ENCODE measurements at places on chromosomes 13 and 19.

DNA sequence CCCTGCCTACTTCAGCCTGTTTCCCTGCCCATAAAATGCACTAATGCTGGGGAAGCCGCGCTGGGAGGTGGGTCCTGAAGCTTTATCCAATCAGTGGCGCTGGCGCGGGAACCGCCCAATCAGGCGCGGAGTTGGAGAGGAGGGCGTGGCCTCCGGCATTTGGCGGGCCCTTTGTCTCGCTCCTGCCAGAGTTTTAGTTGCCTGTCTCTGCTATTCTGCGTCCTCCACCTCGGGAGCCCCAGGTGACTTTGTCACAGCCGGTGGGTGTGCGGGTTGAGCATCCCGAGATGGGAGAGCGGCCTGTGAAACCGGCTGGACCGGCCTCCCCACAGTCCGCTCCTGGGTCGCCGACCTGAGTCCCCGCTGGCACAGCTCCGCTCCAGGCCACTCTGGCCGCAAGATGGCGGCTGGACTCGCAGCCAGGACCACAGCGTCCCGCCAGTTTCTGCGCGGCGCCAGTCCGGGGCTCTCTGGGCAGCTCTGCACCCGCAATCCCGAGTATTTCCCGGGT, 30.7 kb upstream of the ZNF429 start:
- DNase-seq: peak; percentile 95

GRCh38 chr13:44263751-44264620, 109.6 kb upstream of the SERP2 start:
- DNase-seq: no peak

GRCh38 chr13:31848621-31849020, 109.3 kb downstream of the RXFP2 start:
- no peak for DNase-seq

- DNase-seq: no peak
Measured at GRCh38 chr13:22076658-22077057, 405.8 kb downstream of the FGF9 start.

DNA sequence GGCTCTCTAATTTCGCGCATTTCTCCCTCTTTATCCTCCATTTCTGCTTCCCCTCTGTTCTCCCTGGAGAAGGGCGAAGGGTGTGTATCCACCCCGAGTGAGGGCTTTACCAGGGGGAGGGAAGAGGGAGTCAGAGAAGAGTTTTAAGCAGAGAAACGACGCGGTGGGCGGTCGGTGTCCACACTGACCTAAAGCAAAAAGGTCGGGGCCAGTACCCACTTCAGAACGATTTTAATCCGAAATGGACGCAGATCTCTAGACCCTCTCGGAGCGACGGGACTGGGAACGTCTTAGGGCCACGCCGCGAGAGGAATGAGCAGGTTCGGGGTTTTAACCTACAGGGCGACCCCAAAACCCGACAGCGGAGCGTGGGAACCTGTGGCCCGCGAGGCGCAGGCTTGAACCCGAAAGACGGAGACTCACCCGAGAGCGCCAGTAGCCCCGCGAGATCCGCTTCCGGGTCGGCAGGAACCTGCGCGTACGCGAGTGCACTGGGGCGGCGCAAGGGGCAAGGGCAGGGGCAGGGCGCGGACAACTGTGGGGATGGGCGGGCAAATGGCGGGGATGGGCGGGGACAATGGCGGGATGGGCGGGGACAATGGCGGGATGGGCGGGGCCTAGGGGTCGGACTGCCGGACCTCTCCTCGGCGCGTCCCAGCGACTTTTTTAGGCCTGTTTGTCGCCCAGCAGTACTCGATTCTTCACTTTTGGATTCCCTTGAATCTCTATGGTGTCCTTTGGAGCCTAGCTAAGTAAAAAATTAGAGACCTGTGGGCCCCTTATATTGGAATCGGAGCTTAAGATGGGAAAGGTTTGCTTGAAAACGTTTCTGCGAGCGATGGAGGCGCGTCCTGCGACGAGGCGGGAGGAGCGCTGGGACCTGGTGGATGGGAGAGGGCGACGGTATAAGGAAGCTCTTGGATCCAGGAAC, at the start of gene ZNF677:
ZNF677 (minus strand) TSS at position 463 of the 931 bp plus-strand sequence. CDS start 3,323 bp downstream, outside the sequence.
- peak; percentile 92 for DNase-seq

GRCh38 chr19:6887316-6887715, at the start of gene ADGRE1:
Gene ADGRE1 (plus strand): TSS chr19:6887579. CDS start chr19:6887609, 30 bp downstream.
- DNase-seq: no peak

DNA sequence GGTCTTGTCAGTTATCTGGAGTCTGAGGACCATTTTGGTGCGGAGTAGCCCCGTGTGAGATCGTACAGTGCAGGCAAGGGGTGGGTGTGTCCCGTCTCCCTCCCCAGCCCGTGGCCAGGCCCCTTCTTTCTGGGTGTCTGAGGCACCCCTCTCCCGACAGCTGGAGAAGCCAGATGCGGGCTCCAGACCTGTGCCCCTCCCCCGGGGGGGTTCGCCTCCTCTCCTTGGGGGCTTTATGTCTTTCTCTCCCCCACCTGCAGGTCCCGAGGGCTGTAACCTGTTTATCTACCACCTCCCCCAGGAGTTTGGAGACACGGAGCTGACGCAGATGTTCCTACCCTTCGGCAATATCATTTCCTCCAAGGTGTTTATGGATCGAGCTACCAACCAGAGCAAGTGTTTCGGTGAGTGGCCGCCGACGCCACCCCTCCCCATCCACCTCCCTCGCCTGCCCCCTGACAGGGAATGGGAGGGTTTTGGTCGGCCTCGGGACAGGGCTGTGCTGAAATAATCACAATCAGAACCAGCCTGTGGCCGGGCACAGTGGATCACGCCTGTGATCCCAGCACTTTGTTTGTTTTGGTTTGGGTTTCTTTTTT, 65.6 kb downstream of the CELF5 start:
- DNase-seq: no peak

- no peak for DNase-seq
Measured at GRCh38 chr13:31278869-31279268, 79.1 kb downstream of the B3GLCT start.

- peak; percentile 34 for DNase-seq
Measured at GRCh38 chr19:40217934-40218890, at the start of gene TTC9B. Gene TTC9B (minus strand): TSS chr19:40218384. CDS start chr19:40218381, 3 bp downstream.

DNA sequence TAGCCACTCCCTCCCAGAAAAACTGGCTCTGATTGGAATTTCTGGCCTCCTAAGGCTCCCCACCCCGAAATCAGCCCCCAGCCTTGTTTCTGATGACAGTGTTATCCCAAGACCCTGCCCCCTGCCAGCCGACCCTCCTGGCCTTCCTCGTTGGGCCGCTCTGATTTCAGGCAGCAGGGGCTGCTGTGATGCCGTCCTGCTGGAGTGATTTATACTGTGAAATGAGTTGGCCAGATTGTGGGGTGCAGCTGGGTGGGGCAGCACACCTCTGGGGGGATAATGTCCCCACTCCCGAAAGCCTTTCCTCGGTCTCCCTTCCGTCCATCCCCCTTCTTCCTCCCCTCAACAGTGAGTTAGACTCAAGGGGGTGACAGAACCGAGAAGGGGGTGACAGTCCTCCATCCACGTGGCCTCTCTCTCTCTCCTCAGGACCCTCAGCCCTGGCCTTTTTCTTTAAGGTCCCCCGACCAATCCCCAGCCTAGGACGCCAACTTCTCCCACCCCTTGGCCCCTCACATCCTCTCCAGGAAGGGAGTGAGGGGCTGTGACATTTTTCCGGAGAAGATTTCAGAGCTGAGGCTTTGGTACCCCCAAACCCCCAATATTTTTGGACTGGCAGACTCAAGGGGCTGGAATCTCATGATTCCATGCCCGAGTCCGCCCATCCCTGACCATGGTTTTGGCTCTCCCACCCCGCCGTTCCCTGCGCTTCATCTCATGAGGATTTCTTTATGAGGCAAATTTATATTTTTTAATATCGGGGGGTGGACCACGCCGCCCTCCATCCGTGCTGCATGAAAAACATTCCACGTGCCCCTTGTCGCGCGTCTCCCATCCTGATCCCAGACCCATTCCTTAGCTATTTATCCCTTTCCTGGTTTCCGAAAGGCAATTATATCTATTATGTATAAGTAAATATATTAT, 6.1 kb downstream of the FOSB start:
- DNase-seq: peak; percentile 76

GRCh38 chr13:47303626-47304025, 406.8 kb upstream of the HTR2A start:
- no peak for DNase-seq

GRCh38 chr13:26132756-26133155, 80.9 kb upstream of the SHISA2 start:
- no peak for DNase-seq

GRCh38 chr13:91805605-91806004, 407.2 kb downstream of the GPC5 start:
- DNase-seq: no peak

DNA sequence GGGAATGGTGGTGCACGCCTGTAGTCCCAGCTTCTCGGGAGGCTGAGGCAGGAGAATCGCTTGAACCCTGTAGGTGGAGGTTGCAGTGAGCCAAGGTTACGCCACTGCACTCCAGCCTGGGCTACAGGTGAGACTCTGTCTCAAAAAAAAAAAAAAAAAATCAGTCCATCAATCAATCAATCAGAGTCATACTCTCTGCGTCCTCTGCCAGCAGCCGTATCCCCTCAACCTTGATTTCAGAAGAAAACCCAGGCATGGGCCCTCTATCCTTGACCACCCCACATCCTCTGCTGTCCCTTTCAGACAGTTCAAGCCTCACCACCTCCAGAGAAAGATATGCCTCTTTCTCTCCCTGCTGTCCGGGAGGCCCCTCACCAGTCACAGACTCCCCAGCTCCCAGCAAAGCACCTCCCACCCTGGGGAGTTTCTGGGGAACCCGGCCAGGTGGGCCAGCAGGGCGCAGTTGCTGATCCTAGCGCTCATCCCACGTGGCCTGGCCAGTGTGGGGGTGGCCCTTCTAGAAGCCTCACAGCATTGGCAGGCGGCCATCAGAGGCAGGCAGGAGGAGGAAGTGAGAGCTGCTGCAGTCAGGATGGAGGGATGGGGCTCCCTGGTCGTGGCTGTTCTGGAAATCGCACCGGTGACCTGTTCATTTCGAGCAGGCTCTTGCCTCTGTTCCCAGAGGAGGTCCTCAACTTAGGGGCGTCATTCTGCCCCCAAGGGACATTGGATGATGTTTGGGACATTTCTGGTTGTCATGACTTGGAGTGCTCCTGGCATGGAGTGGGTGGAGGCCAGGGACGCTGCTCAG, 10.2 kb upstream of the JSRP1 start:
- peak; percentile 76 for DNase-seq

DNA sequence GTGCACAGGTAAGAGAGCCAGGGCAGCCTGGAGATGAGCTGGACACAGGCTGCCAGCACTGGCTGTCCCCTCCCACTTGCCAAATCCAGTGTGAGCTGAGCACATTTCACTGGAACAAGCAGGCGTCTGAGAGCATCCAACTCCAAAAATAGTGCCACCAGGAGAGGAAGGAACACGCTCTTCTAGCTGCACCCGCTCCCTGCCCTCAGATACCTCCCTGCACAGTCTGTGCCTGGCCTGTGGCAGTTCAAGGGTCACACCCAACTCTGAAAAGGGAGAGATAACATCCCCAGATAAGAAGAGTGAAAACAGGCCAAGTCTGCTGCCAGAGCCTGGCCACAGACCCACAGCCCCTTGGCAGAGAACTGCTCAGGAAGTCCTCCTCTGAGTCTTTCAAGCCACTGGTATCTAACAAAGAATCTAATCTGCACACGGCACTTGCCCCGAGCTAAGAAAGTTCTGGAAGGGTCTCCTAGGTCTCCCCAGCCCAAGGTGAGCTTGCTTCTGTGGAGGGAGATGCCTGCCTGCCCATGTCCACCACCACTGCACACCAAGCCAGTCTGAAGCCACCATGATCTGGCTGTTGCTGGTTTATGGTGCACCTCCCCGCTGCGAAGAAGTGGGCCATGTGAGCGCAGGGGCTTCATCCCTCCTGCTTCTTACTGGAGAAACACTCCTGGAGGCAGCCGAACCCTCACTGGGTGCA, 14.7 kb downstream of the ELL start:
- DNase-seq: no peak

DNA sequence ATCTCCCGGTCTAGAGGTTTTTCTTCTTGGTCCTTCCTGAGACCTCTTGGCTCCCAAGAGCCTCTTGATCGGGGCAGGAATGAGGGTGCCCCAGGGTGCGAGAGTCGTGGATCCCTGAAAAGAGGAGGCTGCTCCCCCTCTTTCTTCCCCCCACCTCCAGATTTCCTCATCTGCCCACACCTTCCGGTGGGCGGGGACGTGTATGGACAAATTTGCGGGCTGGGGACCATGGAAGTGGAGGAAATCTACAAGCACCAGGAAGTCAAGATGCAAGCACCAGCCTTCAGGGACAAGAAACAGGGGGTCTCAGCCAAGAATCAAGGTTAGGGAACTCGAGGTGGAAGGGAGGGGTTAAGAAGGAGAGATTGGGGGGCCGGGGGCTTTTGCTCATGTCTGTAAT, at the start of gene MCEMP1:
MCEMP1 (plus strand) TSS at position 237 of the 400 bp plus-strand sequence; CDS start at position 268, 31 bp downstream.
- DNase-seq: no peak

GRCh38 chr19:45653634-45654033, 14.4 kb upstream of the GIPR start:
- DNase-seq: no peak

DNA sequence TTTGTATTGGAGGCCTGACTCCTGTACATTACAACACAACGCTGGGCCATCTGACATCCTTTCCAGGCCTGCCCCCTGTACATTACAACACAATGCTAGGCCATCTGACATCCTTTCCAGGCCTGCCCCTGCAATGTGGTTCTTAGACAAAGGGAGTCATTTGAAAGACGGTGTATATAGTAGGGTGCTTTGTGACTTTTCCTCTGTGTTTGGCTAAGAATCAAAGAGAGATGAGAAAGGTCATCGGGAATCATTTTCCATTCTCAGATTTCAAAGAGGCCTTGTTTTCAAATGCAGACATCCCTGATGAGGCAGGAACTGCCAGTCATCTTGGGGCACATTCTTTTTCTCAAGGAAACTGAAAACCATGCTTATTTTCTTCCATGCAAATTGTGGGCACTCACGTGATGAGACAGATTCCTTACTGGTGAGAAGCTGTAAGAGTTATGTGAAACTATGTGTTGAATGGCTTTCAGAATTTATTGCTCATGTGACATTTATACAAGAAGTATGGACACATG, 551.6 kb downstream of the MYO16 start:
- DNase-seq: no peak

DNA sequence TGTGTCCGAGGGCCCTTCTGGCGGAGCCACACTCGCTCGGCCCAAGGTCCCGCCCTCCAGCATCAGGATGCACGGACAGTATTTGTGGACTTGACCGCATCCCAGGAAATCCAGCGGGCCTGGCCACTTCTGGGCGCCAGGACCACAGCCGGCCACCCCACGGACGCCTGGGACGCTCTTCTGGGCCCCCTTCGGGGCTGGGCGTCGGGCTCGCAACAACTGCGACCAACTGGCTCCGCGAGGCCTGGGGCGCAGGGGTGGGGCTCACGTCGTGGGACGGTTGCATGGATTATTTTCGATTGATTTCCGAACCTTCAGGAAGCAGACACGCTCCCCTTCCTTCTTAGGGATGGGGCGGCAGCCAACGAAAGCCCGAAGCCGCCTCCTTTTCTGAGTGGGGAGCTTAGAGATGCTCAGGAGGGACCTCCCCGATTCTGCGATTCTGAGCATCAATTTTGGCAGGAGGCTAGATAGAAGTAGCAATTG, 521 bp upstream of the NUP58 start:
- DNase-seq: no peak

- DNase-seq: no peak
Measured at GRCh38 chr13:21435687-21436151, 23.4 kb downstream of the ZDHHC20 start.

Measured in lung (tissue), 17 donors.